ENCODE measurements at places on chromosomes 2 and 18.

DNA sequence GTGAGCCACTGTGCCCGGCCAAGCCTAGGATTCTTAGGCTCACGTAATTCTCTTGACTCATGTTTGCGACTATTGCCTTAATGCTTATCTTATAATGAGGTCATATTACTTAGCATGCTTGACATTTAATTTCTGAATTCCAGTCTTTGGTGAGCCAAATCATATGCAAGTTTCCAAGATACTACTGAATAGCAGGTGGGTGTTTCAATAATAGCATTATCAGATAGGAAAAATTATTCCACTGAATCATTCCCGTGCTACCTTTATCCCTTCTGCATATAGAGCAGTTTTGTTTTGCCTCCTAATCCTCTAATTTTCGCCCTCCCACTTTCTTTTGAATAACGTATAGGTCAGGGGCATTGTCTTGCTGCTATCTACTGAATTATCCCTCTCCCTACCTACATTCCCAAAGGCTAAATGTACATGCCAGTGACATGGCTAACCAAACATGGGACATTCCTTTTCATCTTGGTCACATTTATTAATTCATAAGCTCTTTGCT is 4.9 kb downstream of the DAW1 start:
- no peak for DNase-seq

DNA sequence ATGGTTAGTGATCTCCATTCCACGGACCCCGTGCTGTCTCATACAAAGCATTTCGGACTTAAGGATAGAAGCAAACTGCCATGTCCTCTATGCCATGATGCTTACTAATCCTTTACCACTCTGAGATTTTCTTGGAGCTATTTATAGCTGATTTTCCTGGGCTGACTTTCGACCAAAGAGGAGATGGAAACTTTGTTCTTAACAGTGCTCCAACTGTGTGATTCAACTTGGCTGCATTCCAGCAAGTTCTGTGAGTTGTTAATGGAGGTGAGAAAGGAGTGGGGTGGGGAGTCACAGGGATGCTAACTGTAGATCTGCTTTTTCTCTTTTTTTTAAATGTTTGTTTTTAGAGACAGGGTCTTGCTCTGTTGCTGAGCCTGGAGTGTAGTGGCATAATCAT is 45.5 kb upstream of the MSH2 start:
- DNase-seq = no peak

DNA sequence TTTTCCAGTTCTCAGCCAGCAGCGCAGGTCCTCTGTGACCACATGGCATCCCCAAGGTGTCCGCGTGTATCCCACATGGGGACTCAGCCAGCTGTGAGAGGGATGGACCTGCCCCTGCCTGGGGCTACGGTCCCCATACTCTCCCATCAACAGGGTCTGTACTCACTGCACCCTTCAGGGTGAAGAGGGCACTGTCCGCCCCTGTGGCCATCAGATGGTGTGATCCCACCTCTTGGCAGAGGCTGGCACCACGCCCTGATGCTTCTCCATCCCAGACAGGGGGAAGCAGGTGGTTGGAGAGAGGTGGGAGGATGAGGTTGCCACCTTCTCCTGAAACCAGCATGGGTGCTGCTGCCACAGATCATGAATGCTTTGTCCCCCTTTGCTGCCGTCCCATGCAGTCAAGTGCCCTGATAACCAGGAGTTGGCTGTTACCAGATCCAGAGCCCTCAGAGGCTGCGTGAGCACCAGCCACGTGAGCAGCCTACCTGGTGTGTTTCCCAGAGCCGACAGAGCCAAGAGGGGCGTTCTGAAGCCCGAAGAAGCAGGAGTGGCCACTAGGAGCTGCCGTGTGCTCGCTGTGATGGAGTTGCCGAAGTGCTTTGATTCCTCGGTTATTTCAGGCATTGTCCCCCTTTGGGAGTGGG is 93.9 kb downstream of the SH3RF3 start:
- DNase-seq = no peak

DNA sequence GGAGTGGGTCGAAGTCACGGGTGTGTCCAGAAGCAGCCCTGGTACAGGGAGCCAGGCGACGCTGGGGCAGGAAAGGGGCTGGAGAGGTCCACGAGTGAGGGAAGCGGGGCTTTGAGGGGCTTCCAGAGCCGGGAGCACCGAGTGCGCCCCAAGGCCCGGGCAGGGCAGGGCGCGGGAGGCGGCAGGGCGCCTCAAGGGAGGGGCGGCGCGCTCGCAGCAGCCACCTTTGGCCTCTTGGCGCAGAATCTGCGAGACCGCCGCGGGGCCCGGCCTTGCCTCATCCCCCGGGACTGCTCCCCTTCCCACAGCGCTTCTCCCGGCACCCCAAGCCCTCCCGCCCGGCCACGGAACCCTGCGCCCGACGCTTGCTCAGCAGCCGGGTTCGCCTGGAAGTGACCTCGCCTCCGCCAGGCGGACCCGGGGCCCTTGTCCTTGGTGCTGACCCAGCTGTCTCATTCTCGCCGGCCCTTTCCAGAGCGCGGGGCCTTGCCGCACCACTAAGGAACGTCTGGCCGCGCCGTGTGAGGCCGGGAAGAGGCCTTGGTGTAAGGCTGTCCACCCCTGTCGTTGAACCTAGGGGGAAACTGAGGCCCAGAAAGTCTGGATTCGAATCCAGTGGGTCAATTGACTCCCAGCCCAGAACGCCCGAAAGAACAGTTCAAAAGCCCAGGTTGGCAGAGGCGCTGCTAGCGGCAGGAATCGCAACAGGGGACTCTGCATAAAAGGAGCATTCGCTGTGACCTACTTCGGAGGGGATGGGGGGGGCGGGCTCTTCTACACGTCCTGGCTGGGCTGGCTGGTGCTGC is 584 bp upstream of the DNER start:
- no peak for DNase-seq

DNA sequence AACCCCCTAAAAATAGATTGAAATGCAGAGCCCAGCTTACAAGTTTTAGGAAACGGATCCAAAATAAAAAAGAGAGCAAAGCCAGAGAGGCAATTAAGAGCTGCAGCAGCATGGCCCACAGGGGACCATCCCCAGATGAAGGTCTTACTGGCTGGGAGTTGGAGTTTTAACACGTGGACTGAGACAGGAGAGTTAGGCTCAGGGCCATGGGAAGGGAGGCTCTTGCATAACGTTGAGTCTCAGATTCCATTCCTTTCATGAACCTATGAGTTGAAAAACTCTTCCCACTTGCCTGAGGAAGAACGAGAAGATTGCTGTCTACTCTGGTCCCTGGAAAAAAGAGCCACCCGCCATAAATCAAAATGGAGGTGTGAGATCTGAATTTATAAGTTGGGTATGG is 101.8 kb upstream of the NDUFV2 start:
- no peak for DNase-seq

DNA sequence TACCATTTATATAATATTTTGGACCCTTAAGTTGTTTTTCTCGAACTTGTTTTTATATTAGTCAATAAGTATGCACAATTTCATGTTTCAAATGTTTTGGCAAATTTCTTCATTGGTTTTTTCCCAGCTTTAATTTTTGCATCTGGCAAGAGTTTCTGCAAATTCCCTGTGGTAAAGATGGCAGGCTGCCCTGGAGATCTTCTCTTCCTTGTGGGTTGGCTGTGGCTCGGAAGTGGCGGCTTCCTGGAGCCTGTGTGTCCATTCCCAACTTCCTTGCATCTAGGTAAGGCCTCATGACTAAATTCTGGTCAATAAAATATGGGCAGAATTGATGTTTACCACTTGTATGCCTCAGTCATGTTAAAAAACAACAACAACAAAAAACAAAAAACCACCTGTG is 818.6 kb downstream of the EPHA4 start:
- DNase-seq = no peak

- no peak for DNase-seq
These were observed 16.6 kb downstream of the FAM168B start for GRCh38 chr2:131076707-131077106.

DNA sequence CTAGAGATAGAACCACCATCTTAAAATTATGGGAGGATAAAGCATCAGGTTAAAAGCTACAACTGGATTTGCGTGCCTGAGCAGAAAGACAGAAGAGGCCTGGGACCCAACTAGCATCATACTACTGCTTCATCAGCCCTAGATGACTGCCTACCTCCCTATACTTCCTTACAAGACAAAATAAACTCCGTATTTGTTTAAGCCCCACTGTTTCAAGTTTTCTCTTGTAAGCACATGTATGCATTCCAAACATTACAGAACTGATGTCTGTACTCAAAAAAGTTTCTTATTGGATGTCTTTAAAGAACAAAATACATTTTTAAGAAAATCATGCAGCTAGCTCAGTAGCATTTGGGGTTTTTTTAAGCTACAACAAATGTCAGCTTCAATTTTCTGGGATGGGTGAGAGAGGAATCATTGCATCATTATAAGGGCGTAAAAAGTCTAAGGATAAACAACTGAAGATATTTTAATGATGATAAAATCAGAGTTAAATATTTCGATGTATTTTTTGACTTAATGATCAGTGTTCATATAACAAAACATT is 213.1 kb downstream of the EXOC6B start:
- no peak for DNase-seq

DNA sequence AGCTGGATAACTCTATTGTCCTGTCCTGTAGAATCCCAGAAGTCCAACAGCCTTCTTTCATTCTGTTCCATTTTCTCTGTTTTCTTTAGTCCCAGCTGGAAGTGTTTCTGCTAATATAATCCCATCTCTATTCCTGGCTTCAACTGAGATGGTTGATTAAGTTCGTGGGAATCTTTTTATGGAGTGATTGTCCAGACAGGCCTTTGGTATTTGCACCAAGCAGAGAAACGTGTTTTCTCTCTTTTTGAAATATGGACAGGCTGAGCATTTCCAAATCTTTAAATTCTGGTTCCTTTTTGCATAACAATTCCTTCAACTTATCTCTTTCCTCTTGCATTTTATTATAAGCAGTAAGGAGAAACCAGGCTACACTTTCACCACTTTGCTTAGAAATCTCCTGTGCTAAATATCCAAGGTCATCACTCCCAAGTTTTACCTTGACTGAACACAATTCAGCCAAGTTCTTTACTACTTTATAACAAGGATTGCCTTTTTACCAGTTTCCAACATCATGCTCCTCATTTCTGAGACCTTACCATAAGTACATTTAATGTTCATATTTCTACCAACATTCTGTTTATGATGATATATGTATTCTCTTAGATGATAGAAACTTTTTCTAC is 108.8 kb downstream of the ZFP36L2 start:
- DNase-seq = no peak

DNA sequence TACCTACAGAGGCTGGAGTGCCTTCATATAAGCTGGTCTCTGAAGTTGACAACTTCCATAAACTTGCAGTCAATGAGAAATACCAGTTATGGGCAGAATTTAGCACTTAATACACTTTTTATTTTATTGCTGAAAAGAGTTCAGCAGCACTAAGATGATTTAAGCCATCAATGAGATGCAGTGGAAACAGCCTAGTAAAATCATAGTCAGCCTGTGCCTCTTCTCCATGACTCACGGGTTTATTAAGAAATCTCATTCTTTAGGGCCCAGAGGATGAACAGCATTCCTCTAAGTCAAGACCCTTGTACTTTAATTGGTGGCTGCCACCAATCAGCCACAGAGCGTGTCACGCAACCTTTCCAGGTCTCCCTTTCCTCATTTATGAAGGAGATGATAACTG is 1357.9 kb upstream of the CELF4 start:
- no peak for DNase-seq

- no peak for DNase-seq
These were observed 22.4 kb downstream of the TEX51 start for GRCh38 chr2:126921066-126921465.

DNA sequence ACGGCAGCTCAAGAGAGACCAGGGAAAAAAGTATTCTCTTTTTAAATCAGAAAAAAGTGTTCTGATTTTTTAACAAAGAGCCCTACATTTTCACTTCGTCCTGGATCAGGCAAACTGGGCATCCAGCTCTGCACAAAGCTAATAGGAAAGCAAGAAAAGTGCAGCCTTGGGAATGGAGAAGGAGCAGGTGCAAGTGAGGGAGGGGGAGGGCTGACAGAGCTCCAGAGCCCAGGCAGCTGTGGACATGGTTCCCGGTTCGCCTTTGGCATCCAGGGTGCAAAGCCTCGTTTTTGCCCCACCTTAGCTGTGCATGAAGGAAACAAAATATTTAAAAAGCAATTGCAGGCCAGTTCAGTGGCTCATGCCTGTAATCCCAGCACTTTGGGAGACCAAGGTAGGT is 82.2 kb downstream of the FAM124B start:
- no peak for DNase-seq

GRCh38 chr2:123493687-123494086 is 531.4 kb upstream of the CNTNAP5 start:
- no peak for DNase-seq

DNA sequence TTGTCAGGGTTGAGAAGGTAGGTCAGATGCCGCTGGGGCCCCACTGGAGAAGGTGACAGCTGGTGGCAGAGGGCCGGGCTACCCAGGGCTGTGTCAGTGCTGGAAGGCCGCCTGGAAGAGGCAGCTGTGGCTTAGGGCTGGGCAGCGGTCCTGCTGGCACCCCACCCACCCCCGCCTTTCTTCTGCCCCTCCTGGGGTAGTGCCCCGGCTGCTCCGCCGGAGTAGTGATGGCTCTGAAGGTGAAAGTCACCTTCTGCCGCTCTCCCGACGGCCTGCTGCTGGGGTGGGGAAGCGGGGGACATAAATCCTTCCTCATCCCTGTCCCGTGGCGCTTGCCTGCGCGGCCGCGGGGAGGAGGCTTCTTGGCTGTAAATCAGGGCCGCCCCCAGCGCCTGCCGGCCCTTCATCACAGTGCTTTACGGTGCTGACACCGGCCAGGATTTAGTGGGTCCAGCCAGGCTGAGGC is 332.2 kb downstream of the DYSF start:
- no peak for DNase-seq

GRCh38 chr18:21996351-21996826 is 173.0 kb upstream of the GATA6 start:
- DNase-seq = no peak

GRCh38 chr2:120873958-120874887 is 138.6 kb downstream of the GLI2 start:
- no peak for DNase-seq

GRCh38 chr2:138275292-138275690 is 226.3 kb upstream of the SPOPL start:
- DNase-seq = no peak

DNA sequence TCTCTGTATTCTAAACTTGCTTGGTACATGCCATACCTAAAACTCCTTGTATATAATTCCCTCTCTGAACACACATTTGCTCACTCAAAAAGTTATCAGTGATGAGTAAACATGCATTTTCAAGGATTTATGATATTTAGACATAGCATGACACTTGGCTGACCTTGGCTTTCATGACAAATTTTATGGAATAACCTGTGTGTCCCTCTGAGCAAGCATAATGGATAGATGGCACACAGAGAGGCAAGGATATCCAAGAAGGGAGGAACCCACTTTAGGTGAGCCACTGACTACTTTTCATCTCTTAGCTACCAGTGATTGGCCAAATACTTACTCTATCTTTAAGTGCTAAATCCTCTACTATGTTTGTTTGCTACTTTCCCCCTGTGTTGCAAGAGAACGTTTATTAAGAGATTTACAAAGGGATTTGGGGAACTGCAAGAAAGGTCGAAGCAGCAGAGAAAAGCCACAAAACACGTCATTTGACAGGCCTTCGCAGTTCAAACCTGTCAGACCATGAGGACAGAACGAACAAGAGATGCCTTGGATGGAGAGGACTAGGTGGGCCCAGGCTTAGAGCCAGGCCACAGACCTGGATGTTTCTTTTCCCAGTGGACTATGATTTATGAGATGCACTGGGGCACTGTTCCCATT is 379.9 kb downstream of the NBAS start:
- DNase-seq = no peak

- no peak for DNase-seq
These were observed 258.9 kb upstream of the CHAC2 start for GRCh38 chr2:53508667-53509066.

All from stimulated activated CD8-positive, alpha-beta memory T cell treated with anti-CD3 and anti-CD28 coated beads, Interleukin-15, amount 100 ng/mL, for 24 hours (primary cell).